ENCODE measurements at places on chromosomes 6 and 20.
A peak's percentile ranks its signal among the peaks of the same experiment; 100 is the strongest.

DNA sequence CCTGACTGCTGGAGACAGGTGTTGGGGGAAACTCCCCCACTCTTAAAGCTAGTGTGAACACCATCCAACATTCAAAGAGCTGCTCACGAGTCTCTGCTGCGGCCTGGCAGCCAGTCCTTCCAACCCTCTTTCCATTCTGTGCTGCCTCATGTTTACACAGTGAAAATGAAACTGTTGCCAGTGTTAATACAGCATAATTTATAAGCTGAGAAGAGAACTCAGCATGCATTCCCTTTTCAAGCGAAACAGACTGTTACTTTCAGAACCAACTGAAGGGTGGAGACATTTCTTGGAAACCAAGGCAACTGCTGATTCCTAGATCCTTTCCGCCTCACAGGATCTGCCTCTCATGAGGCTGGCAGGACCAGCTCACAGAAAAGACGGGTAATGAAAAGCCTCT, 533.8 kb upstream of the ID4 start:
- no peak for DNase-seq

- no peak for DNase-seq
These were observed 646.5 kb upstream of the NOX3 start for GRCh38 chr6:156102129-156102528.

GRCh38 chr6:31970604-31971271, 1.2 kb downstream of the DXO start:
- no peak for DNase-seq

GRCh38 chr6:37473364-37474095, 26.2 kb downstream of the CCDC167 start:
- no peak for DNase-seq

GRCh38 chr6:145866456-145867396, 52.1 kb upstream of the FBXO30 start:
- DNase-seq: no peak

- DNase-seq: peak; percentile 36
These were observed 5.4 kb upstream of the GINM1 start for GRCh38 chr6:149560736-149561135.

GRCh38 chr6:87291883-87292282, 30.5 kb upstream of the SMIM8 start:
- no peak for DNase-seq

DNA sequence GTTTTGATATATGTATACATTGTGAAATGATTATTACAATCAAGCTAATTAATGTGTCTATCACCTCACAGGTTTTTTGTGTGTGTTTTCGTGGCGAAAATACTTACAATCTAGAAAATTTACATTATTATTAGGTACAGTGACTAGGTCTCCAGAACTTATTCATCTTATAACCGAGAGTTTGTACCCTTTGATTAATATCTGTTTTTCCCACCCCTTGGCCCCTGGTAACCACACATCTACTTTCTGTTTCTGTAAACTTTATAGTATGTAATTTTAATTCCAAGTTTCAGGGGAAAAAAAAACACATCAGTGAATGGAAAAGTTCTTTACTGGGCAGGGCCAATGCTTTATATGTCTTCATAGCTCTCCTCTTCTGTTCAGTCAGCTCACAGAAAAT, 131.4 kb downstream of the LMBRD1 start:
- no peak for DNase-seq

GRCh38 chr20:39853636-39854035, 835.4 kb downstream of the MAFB start:
- DNase-seq: no peak

GRCh38 chr6:1188199-1188598, 123.7 kb upstream of the FOXQ1 start:
- DNase-seq: no peak

GRCh38 chr20:58160451-58161061, 67.9 kb downstream of the ANKRD60 start:
- DNase-seq: no peak

- no peak for DNase-seq
These were observed 3.5 kb upstream of the LBP start for GRCh38 chr20:38342713-38343310.

DNA sequence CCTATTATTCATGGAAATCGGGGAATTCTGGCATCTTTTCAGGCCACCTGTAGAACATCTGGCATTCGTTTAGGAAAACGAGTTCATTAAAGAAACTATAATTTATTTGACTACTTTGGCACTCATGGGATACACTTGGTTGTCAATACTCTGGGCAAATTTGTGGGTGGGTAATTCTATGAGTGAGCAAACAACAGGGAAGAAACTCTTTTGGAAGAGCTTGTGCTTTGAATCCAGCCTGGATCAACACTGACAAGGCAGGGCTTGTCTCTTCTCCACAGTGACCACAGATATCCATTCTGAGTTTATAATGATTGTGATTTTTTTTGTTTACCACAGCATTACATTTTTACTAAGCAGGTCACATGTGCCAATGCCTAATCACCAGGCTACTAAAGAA, 394.7 kb downstream of the THBS2 start:
- no peak for DNase-seq

- no peak for DNase-seq
These were observed 1.1 kb downstream of the CENPB start for GRCh38 chr20:3785240-3786125.

- peak; percentile 16 for DNase-seq
These were observed 231.9 kb downstream of the PKHD1 start for GRCh38 chr6:51855310-51856082.

- no peak for DNase-seq
These were observed 77.0 kb downstream of the ATXN1 start for GRCh38 chr6:16684195-16684689.

GRCh38 chr20:3973705-3974104, 41.7 kb downstream of the RNF24 start:
- DNase-seq: no peak

- peak; percentile 12 for DNase-seq
These were observed 590 bp downstream of the RNF217 start for GRCh38 chr6:124962639-124963415.

DNA sequence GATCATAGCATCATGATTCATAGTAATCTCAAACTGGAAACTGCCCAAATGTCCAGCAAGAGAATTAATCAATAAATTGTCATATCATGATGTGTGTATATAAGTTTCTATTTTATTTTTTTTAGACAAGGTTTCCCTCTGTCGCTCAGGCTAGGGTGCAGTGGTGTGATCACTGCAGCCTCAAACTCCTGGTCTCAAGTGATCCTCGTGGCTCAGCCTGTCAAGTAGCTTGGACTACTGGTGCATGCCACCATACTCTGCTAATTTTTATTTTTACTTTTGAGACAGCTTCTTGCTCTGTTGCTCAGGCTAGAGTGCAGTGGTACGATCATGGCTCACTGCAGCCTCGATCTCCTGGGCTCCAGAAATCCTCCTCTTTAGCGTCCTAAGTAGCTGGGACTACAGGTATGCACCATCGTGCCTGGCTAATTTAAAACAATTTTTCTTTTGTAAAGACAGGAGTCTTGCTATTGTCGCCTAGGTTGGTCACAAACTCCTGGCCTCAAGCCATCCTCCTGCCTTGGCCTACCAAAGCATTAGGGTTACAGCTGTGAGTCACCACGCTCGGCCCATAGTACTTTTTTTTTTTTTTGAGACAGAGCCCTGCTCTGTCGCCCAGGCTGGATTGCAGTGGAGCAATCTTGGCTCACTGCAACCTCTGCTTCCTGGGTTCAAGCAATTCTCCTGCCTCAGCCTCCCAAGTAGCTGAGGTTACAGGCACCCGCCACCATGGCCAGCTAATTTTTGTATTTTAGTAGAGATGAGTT, 8.7 kb upstream of the ATRN start:
- no peak for DNase-seq

GRCh38 chr6:169798764-169799473, 47.5 kb downstream of the ERMARD start:
- DNase-seq: no peak

- peak; percentile 21 for DNase-seq
These were observed 5.2 kb downstream of the SLC35D3 start for GRCh38 chr6:136927292-136927691.

DNA sequence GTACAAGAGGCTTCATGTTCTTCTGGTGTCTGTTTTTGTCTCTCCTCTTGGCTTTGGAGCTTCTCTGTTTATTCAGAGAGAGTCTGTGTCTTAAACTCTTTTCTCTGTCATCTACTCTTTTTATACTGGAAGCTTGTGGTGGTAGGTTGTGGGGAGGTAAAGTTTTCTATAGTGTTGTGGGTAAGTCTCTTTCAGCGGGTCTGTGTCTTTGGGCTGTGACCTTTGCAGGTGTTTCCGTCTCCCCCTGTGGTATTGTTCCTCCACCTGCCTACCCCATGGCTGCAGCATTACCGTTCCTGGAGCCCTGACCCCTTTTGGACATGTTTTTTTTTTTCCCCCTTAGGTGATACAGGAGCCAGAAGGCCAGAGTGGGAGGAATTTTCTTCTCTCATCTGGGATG, 37.9 kb upstream of the FERMT1 start:
- no peak for DNase-seq

DNA sequence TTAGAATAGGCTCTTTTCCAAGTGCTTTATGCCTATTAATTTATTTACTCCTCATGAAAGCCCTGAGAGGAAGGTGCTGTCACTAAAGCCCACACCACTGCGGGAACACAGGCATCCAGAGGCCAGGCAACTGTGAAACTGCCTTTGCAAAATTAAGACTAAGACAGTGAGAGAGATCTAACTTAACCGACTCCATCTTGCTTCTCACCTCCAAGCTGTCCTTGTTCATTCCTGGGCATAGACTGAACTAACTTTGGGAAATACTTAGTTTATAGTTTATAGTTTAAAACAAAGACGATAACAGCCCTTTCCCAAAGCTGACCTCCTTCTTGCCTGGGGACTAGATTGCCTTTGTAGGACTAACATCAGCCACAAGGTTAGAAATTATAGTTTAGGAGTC, 80.1 kb downstream of the RSPH3 start:
- no peak for DNase-seq

DNA sequence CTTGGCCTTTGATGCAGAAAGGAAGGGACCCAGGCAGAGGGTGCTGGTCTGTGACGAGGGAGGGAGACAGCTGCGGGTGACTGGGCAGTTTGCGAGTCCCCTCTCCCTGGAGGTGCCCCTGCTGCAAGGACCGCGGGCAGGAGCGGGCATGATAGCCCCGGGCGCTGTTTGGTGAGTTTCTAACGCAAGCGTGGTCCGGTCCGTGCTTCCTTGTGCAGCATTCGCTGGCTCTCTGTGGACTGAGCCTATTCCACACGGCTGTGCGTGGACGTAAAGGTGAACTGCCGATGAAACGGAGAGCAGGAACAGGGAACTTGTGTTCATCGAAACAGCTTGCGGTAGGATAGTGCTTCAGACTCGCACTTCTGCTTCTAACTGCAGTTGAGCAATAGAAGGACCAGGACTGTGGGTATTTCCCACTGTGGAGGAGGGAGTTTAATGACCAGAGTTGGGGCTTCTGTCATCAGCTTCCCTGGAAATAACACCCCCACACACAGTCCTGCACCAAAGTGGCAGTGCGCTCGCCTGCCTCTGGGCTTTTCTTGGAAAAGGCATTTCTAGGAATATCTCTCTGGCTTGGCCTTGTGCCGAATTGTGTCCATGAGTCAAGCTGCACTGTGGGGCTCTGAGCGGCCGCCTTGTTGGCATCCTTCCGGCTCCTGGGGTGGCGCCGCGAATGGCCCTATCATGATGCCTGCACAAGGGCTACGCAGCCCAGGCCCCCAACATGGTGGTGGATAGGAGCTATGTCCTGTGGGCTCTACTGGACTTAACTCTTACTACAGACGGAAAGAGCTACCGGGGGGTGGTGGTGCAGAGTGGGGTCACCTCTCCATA, 48.9 kb downstream of the DUSP22 start:
- no peak for DNase-seq

DNA sequence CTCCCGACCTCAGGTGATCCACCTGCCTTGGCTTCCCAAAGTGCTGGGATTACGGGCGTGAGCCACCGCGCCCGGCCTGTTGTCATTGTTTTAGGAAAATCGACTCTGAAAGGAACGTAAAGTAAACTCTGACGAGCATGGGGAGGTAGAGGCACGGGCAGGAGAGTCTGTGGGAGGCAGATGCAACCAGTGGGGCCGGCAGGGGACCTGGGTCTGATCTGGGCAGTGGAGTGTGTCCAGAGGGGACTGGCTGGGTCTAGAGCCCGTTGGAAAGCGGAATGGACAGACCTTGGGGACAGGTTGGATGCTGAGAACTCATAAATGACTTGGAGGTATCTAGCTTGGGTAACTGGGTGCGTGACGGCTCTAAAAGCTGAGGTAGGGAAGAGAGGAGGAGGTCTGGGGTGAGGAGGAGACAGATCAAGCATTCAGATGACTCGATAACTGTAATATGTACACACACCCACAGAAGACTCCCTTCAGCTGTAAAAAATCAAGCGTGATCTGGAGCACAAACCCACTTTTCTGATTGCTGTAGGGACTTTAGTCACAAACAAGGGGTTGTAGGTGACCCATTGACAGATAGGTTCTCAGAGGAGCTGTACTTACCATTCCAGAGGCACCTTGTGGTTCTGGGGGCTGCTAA, 22.4 kb downstream of the MANBAL start:
- no peak for DNase-seq

DNA sequence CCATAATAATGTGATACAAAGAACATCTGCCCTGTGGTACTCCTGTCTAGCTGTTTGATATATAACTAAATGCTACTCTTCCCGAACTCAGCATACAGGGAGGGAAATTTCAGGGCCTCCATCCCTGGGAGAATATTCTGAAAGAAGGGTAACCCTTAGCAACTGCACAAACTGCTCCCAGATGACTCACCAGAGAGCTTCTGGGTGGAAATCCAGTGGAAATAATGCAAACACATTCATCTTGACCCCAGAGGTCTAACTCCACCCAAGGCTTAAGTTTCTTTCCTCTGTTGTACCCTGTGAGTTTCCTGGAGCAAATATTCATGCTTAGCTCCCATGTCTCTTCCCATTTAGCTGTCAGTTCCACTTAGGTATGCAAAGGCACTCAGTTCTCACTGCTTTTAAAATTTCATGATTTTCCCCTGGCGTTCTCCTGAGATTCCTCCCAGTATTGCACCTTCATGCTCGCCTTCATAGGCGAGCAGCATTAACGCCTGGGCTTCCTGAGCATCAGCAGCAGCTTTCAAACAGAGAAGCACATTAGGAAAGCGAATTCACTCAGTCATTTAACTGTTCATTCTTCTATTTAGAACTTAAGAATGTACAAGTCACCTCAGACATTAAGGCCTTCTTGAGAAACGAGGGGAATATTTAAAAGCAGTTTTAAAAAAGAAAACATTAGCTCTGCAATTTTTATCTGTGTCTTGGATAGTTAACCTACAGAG, 43.8 kb upstream of the LAMA4 start:
- DNase-seq: no peak

All from activated CD4-positive, alpha-beta T cell treated with anti-CD3 and anti-CD28 coated beads for 48 hours (primary cell).